Non-pigmented ciliary epithelial cell (primary cell): ENCODE measurements at places on chromosomes 1 and 21.
A peak's percentile ranks its signal among the peaks of the same experiment; 100 is the strongest.

DNA sequence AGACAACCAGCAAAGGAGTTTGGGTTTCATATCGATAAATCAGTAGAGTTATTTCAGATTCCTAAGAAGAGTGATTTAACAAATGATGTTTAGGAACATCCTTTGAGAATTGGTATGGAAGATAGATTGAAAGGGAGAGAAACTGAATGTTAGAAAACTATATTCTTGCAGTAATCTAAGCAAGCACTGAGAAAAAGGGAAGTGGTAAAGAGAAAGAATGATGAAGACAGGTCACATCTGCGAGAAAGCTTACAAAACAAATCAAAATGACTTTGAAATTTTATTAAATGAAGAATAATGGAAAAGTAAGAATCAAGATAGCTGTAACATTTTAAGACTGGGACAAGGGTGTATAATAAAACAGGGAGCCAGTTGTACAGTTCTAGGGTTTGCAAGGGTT is 177.0 kb downstream of the HS2ST1 start:
- DNase-seq = no peak

DNA sequence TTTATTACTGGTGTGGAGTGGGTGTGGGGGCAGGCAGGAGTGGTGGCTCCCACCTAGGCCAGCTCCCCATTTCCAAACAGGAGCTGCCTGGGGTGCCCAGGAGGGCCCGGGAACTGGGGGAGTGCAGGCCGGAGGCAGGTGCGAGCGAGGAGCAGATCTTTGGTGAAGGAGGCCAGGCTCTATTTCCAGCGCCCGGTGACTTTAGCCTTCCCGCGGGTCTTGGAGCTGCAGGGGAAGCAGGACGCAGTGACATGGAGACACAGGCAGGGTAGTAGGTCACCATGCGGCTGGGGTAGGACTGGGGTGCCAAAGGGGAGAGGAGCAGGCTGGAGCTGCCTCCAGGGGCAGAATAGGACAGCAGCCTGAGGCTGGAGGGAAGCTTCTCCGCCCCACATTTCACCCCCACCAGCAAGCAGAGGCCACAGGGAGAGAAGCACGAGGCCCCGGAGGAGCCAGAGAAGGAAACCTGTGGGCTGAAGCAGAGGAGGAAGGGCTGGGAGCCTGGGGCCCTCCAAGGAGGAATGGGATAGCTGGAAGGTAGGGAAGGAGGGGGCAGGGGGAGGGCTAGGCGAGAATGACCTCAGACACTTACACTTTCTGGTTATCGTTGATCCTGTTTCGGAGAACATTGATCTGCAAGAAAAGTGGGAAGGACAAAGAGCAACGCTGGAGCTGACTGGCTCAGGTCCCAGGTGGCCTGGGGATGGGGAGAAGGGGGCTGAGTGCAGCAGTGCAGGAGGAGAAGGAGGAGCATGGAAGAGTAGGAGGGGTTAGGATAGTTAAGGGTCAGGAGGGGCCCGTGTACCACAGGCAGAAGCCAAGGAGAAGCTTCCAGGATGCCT is 18.2 kb downstream of the TNNT2 start:
- DNase-seq = no peak

DNA sequence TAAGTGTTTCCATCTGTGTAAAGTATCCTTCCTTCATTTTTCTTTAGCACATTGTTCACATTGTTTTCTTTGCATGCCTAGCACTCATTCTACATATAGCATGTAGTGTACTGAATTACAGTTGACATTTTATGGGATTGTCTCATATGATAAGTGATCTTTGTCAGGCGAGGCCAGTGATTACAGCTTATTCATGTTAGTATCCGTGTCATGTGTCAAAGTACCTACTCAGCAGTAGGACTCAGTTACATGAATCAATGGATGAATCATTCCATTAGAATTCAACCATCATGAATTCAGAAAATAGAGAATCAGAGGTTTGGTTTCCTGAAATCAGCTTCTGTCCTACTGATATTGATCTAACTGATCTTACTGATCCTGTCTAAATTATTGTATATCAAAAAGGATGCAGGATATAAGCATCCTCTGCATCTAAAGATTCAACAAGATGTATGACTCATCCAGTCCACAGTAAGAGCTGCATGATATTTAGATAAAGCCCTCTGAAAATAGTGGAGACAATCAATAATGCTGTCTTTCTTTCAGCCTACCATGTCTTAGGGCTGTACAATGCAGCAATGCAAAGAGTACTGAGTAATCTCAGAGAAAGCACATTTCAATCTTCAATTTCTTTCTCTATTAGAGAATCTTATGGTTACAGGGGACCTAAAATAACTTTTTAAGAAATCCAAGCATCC is 20.7 kb upstream of the HRNR start:
- no peak for DNase-seq

GRCh38 chr1:236429715-236430274 is 35.7 kb downstream of the EDARADD start:
- no peak for DNase-seq

DNA sequence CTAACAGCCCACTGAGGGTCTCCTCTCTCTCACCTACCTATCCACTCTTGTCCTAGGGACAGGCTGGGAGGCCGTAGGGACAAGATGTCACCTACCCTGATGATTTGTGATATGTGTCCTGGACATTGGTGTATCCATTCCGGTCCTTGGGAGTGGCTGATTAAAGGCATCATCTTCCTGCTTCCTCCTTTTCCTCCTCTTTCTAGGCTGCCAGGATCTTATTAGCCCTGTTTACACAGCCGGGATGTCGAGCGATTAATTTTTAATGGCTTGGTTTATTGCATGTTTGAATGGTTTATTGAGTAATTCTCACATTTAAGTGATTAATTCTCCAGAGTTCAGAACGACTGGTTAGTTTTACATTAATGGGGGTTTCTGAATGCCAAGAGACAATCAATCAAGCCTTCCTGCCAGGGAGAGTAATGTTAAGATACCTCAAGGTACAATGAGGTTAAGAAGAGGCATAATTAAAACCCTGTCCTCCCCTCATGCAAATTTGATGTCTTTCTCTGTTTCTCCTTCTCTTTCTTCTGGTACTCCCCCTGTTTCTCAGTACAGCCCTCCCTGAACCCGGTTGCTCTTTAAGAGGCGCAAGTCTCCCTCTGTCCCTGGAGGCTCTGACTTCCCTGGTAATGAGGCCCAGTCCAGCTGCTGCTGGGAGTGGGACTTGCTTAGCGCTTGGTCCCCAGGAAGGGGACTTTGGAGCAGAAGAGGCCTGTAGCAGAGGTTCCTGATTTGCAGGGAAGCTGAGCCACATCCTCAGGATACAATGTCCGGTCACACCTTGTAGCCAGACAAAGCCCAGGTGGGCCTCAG is 50.9 kb downstream of the ACTL8 start:
- DNase-seq = no peak

GRCh38 chr1:211347077-211347844 is 20.6 kb downstream of the TRAF5 start:
- DNase-seq = no peak

DNA sequence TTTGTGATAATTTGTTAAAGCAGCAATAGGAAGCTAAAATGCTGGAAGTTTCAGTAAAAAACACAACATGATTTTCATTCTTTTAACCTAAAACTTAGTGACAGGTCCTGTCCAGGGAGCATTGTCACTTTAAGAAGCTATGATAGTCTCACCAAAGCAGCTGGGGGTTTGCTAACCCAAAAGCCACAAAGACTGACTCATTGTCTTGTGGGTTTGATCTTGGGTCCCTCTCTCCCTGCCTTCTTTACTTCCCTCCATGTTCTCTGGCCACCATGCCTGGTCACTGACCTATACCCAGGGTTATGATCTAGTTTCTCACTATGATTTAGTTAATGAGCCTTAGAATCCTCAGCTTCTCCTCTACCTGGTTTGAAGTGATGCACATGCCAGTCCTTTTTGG is 213.5 kb upstream of the PTGFR start:
- no peak for DNase-seq

DNA sequence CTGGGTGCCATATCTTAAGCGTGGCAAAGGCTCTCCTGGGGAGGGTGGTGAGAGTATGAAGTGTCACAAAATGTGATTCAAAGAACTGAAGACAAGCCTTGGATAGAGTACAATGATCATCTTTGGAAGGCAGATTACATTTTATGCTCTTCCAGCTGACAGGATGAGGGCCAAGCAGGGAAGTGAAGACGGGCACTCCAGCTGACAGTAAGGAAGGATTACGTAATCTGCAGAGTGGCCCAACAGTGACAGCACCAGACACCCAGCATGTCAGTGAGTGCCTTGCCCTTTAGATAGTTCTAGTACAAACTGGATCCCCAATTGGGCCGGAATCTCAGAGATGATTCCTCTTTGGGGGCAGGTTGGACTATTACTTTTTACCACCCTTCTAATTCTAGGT is 52.7 kb downstream of the UBE2T start:
- no peak for DNase-seq

GRCh38 chr1:172135978-172136610 is 284.4 kb upstream of the C1orf105 start:
- DNase-seq = peak; percentile 64

- no peak for DNase-seq
Measured at GRCh38 chr1:25701030-25701785, 84.6 kb downstream of the MAN1C1 start.

DNA sequence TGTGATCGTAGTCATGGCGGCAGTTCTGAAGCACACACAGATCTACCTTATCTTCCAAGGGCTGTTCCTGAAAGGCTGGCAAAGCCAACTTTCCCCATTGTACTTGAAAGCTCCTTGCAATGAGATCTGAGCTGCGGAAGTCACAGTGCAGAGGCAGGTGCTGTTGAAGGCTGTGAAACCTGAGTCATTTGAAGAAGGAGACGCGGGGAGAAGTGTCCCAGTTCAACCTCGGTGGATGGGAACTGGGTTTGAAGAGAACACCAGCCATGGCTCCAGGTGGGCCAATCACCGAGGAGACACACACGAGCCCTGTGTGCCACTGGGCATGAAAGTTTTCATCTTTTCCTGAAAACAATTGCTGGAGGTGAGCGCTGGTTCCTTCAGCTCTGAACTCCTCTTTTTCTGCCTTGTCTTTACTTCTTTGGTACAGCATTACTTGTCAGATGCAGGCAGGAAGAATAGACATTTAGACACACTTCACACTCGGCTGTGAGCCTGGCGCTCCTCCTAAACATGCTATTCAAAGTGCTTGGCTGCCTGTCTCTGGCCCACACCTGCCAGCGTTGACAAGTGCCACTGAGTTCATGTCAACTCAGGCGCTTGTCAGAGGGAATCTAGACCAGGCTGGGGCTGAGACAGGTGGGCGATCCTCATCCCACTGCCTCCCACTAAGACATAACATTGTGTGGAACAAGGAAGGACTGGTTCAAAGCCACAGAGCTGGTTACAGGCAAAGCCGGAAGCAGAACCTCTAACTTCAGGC is 25.7 kb upstream of the PDE9A start:
- DNase-seq = no peak

DNA sequence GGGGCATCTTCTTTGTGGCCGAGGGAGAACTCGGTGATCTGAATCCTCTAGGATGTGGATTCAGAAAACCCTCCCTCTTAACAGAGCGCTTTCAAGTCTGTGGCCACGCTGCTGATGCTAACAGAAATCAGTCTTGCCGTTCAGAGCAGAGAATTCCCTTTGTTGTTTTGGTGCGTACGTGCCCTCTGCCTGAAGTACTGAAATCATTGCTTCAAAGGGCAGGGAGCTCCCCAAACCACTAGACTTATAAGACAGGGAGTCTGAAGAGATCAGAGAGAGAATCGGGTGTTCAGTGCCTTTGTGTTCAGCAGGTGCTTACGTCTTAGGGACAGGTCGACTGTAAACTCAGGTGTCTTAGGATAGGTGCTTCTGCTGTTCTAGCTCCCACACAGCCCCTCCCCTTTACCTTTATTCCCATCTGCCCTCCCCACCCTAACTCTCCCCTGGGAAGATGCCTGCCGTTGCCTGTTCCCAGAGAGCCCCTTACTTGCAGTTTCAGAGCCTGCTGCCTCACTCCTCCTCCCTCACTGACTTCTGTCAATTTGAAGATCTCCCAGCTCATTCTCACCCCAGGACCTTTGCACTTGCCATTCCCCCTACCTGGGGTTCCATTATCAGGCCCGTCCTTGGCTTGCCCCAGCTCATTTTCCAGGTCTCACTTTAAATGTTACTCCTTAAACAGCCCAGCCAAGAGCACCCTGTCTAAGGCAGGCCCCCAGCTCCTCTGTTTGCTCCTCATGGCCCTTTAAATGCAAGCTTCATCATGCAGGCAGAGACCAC is 143.0 kb downstream of the CAMTA1 start:
- no peak for DNase-seq

GRCh38 chr1:51997974-51998382 is 7.5 kb upstream of the RAB3B start:
- no peak for DNase-seq
